T-cell (primary cell): ENCODE measurements at places on chromosomes 1 and 21.

DNA sequence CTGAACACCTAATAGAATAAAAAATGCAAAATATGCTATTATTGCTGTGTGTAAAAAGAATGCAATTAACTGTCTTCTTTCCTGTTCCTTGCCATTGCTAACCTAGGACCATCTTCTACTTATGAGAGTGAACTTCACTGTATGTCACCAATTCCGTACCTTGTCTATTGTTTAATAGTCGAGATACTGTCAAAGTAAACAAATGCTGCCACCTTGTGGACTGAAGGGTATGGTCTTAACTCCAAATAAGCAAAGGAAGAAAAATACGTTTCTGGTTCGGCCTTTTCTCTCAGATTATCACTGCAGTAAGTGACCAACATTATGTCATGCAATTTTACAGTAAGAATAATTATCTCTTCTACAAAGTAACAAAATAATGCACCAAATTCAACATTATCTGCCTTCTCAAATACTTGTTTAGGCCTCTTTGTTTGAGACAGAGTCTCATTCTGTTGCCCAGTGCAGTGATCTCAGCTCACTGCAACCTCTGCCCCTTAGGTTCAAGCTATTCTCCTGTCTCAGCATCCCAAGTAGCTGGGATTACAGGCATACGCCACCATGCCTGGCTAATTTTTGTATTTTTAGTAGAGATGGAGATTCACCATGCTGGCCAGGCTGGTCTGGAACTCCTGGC is 133.4 kb downstream of the COP1 start:
- peak; percentile 23 for DNase-seq

DNA sequence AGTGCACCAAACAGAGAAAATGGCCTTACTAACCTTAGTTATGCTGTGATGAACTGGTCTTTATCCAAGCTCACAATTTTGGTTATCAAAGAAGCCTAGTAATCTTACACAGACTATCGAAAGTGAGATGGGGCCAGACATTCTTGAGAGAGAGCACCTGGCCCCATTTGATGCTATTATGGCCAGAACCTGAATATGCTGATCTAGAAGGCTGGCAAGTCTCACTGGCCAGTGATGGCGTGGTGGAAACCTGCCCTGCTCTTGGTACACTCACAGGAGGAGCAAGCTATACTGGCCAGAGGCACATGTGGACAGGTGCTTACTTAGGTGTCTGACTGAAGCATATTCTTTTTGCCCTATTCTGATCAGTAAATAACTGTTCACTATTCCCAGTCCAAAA is 357.8 kb upstream of the ZRANB2 start:
- DNase-seq, result no peak

- DNase-seq, result no peak
Measured at GRCh38 chr1:115810609-115811008, 30.3 kb downstream of the NHLH2 start.

DNA sequence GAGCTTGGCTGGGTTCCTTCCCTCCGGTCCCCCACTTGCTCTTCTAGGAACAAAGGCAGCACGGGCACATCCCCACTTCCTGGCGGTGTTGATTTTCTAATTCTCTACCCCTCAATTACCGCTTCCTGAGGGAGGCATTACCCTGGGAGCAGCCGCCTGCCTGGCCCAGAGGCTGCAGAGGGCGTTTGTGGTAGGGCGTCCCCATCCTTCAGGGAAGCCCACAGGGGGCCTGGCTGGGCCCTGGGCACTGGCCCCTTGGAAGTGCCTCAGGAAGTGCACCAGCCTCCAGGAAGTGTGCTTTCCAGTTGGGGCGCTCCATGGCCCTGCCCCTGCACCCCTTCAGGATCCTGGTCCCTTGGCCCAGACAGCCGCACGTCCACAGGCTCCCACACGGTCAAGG is 42.1 kb upstream of the CASZ1 start:
- no peak for DNase-seq

GRCh38 chr1:29218223-29218622 is 12.5 kb downstream of the MECR start:
- DNase-seq, result no peak

- no peak for DNase-seq
Measured at GRCh38 chr1:14365301-14365988, 233.0 kb upstream of the KAZN start.

DNA sequence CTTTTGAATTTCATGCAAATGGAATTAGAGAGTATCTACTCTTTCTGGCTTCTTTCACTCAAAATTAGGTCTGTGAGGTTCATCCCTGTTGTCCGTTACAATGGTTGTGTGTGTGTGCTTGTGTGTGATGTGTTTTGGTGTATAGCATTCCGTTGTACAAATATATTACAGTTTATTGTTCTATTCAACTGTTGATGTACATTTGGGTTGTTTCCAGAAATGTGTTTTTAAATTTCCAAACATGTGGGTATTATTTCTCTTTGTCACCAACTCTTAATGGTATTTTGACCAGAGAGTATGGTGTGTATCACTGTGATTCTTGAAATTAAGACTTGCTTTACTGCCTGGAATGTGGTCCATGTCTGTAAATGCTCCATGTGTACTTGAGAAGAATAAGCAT is 16.8 kb upstream of the HCRTR1 start:
- no peak for DNase-seq

GRCh38 chr1:246096356-246096755 is 410.7 kb downstream of the SMYD3 start:
- DNase-seq, result no peak

DNA sequence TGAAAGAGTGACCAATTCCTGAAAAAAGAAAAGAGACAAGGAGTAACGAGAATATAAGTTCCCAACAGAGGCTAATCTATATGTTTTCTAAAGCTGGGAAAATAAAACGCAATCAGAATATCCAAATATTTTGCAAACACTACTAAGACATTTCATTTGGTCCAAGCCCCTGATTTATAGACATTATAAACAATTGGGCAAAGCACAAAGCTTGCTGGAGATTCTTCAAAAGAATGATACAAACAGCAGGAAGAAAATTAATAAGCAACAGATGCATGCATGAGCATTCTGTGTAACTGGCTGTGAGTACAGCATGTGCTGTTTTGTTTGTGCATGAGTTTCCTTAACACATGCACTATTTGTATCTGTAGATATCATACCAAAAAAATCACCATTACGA is 552.9 kb downstream of the LTN1 start:
- no peak for DNase-seq

DNA sequence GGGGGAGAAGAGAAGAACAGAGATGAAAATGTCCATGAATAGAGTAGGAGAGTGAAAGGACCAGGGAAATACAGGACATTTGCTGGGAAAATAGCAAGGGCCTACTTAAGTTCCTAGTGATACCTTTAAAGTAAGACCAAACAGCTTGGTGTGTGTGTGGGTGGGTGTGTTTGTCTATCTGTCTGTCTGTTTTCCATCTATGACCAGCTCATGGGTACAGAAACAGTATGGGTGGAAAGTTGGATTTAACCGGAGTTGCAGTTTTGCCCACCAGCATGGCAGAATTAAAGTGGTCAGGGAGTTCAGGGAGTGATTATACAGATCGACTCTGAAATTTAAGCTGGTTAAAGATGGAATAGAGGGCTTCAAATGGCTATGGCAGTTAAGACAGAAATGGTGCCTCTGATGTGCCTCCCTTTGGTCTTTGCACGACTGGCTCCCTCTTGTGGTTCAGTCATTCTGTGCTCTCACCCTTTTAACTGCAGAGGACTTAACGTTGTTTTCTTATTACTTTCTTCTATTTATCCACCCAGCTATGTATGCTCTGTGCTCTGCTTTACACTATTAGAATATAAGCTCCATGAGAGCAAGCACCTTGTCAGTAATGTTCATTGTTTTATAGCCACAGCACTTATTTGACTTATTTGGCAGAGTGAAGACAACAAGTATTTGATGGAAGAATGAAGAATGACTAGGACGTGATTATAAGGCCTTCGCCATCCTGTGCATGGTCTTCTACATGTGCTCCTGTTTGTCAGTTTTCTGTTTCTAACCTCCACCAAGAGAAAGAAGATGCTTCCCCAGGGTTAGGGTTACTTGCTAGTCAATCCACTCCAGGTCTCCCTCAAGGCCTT is 72.7 kb upstream of the AK4 start:
- peak; percentile 74 for DNase-seq
